ENCODE measurements at places on chromosomes 2 and 18. TPM values are rescaled to one million over a fixed set of nuclear protein-coding genes. Genes with fewer than 3 reads are reported as not detected.

The AGXT gene
- total RNA-seq = not detected

The ASB18 gene
- not detected for total RNA-seq

DNA sequence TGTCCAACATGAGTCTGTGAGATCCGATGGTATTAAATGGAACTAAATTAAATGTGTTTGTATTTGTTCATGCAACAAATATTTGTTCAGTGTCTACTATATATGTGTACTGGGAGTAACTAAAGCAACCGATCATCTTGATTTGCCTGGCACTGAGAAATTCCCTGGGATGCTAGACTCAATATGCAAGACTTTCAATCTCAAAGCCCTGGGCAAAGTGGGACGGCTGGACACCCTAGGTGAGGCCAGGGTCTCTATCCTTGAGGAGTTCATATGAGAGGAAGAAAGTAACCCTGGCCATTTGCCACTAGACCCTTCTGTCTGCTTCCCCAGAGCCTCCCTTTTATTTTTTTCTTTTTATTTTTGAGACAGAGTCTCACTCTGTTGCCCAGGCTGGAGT, 44.0 kb upstream of the HPCAL1 start:
- DNase-seq = no peak

The AOX1 gene
- total RNA-seq = 76.6 TPM

DNA sequence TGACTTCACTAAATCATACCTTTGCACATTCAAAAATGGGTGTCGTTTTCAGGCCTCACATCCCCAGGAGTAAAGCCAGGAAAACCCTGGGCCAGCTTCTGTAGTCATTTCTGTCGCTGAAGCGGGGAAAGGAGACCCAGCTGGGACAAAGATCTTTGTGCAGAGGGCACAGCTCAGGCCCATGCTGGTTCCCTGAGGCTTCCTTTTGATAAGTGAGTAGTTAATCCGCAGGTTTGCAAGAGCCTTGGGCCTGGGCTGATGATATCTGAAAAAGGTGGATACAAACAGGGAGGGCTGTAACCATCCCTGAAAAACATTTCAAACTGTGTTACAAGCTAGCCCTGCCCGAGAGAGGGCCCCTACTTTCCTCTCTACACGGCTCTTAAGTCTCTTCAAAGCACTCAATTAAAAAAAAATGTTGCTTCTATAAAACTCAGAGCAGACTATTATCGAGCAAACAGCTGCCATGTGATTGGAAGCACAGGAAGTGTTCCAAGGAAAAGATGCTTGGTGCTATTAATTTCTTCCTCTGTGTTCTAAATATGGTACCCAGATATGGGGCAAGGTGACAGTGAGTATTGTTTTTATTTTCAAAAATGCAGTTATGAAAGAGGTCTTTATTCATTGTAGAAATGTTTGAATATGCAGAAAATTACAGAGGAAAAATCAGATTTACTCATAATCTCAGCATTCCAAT, 117.2 kb downstream of the LNPK start:
- no peak for DNase-seq

GRCh38 chr18:22026362-22026761, 143.0 kb upstream of the GATA6 start:
- DNase-seq = no peak

The SPC25 gene
- total RNA-seq = 3.5 TPM

The BMP10 gene
- not detected for total RNA-seq

DNA sequence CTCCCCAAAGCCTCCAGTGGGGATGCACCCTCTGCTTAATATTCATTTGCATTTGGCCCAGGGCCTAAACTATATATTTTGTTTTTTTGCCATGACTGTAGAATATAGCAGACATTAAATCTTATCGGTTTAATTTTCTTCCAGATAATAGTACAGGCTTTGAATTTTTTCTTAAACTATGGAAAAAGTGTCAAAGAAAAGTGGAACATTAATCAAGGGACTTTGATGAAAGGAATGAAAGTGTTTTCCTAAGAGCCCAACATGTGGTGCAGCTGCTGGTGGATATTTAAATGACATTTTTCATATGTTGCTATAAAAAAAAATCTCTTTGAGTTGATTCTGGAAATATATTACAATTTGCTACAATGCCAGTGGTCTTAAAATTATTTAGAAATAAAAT, 346.8 kb downstream of the CYP26B1 start:
- no peak for DNase-seq

- DNase-seq = no peak
Measured at GRCh38 chr2:207983641-207984042, 41.7 kb downstream of the PLEKHM3 start.

DNA sequence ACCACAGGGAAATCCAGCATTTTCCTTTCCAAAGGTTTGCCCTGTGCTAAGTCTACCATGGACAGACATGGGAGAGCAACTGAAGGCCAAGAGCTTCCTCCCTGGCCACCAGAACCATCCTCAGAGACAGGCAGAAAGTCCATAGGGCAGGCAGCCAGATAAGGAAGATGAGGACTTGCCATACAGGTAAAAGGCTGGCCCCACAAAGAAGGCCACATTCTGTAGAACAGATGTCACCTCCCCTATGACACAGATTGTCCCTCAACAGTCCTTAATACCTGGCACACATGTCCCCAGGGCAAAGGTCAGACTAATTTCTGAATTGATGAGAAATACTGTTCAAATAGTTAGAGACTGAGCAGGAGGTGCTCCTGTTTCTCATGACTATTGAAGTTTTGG, 52.0 kb downstream of the FECH start:
- DNase-seq = no peak

The PLB1 gene
- 0.91 TPM for total RNA-seq

- DNase-seq = no peak
Measured at GRCh38 chr2:64748561-64748960, 94.8 kb upstream of the SERTAD2 start.

DNA sequence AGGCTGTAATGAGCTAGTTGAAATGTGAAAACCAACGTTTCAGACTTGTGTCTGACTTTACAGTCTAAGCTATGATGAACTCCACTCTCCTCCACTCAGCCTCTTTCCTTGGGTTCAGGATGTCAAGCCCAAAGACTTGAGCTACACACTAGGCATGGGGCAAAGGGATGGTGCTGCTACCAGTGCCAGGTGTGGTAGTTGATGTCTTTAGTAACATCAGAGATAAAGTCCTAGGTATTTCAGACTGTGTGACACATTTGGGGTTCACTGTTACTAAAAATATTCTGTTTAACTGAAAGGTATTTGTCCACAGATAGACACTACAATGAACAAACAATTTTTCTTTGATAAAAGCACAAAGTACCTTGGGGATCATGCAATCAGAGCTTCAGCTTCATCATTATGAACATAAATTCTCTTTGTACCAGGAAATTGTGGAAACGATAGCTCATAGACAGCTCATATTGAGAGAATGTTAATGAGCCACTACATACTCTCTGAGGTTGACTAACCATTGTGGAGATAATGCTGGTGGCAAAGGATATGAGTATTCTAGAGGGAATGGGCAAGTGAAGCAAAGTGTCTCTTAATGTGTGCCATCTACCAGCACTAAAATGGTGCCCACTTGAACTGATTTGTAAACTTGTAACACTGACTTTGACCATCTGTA, 253.7 kb upstream of the THUMPD2 start:
- peak; percentile 10 for DNase-seq

DNA sequence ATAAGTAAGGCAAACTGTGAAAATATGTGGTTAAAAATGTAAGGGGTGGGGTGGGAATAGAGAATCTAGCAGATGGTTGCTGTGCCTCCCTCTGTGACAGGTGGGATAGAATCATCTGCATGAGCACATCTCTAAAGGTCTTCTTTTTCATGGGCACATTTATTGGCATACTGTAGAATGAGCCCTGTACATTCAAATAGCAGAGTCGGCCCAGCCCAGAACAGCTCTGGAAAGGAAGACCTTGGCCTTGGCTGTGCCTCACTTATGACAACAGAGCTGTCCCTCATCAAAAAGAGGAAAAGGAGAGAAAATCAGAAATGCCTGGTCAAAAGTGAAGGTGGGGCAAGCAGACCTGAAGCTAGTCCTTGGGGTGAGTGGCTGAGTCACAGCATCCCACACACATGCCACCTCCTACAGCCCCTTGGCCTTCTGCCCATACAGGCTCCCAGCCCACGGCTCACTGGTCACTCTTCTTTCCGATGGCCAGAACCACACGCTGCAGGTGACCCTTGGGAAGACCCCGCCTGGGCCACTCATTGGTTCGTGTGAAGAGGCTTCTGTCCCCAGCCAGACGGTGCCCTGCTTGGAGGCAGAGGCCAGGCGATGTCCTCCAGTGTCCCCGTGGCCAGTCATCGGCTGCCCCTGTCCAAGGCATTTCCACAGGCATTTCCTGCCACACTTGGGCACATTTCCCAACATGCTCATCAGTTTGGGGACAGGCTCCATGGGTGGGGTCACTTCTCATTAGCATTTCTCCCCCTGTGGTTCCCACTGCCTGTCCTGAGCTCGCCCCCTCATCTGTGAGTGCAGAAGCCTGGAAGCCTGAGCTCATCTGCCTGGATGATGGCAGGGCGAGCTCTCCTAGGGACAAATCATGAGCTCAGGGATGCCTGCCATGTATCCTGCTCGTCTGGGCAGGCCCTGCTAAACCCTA, 113.6 kb downstream of the MCFD2 start:
- peak; percentile 55 for DNase-seq

The TMEM169 gene
- 0.35 TPM for total RNA-seq

All from MCF 10A (cell line).